ENCODE measurements at places on chromosomes 3 and 15.

GRCh38 chr3:175121225-175121624 lies 262.1 kb downstream of the NAALADL2 start:
- DNase-seq, result peak; percentile 83

- peak; percentile 54 for DNase-seq
These were observed 23.1 kb upstream of the GPR171 start for GRCh38 chr3:151226088-151226563.

DNA sequence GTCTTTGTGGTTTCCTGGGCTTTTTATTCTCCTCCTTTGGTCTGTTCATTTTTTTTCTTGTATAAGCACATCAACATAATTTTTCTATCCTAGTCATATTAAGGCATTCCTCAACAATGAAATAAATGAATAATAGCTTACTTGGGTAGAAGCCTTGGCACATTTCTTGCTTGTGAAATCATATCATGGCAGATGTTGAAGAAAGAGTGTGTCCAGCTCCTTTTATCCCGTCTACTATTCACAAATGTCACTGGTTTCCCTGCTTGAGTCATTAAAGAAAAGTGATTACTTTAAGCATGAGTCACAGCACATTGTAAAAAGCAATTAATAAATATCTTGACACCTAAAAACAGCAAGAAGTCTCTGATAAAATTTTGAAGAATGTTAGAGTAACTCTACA lies 42.1 kb downstream of the MINAR1 start:
- DNase-seq, result no peak

- no peak for DNase-seq
These were observed 52.3 kb downstream of the WNT5A start for GRCh38 chr3:55434789-55435188.

- DNase-seq, result no peak
These were observed 524.7 kb upstream of the ZNF717 start for GRCh38 chr3:76310089-76310488.

DNA sequence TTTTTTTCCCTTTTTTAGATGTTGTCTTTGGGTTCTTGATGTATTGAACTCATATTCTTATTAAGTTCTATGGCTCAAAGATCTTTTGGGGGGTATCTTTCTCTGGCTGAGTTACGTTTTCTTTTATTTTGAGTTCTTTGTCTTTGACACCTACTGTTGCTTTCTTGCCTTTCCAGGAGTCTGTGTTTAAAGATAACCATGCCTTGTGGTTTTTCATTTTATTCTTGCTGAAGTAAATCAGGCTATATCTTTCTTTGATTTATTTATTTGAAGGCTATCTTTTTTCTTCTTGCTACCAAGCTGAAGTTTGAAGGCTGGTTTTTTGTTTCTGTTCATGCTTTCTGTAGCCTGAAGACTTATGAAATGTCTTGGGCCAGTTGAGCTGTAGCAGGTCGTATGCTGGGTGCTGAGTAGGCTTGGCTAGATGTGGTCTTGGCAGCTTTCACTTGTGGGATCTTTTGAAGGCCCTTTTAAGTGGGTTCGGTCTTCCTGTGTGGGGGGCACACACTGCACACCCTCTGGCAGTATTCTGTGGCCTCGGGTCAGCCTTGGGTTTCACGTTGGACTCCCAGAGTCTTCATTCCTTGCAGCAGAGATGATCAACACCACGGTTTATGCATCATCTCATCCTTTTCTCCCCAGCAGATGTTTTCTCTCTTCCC lies 17.5 kb downstream of the SLCO3A1 start:
- DNase-seq, result no peak

DNA sequence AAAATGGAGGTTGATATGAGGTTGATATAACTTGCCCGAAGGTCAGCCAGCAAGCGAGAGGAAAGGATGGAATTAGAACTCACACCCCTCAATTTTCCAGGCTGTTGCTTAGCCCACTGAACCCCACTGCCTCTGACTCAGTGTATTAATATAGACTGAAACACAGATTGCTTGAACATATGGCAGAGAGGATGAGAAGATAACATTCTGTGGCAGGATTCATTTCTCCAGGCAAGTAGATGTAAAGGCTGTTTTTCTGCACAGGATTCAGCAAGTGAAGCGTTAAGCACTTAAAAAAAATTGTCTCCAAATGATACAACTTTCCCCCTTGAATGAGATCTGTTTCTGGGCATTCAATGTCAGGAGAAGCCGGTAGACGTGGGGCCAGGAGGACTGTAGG lies 335.2 kb downstream of the GAP43 start:
- DNase-seq, result no peak

- peak; percentile 41 for DNase-seq
These were observed 370.0 kb upstream of the FRG2C start for GRCh38 chr3:75294124-75294523.

- no peak for DNase-seq
These were observed 12.4 kb downstream of the BMF start for GRCh38 chr15:40096094-40096891.

DNA sequence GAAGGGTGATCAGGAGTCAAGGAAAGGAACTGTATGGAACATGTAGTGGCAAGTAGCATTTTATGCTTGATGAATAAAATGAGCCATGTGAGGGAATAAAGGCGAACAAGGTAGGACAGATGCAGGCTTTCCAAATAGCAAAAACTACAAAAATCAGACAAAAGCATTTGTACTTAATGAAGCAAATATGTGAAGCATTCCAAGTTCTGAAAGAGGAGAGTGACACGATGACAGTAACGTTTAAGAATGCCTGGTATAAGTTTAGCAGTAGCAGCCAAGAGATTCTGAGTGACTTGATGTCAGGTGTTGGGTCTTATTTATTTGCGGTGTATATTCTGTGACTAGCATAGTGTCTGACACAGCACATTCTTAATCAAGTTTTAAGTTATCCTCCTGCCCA lies 408.2 kb upstream of the RASGRP1 start:
- no peak for DNase-seq

GRCh38 chr3:169150920-169151319 lies 512.6 kb downstream of the MECOM start:
- DNase-seq, result no peak

DNA sequence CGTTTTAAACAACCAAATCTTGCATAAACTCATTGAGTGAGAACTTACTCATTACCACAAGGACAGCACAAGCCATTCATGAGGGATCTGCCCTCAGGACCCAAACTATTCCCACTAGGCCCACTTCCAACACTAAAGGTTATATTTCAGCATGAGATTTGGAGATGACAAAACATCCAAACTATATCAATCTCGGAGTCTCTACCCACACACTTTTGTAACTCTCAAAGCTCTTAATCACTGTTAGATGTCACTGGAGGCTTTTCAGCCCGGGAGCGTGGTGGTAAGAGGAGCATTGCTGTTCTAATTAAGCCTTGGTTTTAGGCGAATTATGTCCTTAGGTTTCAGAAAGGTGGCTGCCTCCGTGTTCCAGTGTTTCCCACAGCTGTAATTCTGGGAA lies 86.3 kb downstream of the CNTN6 start:
- no peak for DNase-seq

DNA sequence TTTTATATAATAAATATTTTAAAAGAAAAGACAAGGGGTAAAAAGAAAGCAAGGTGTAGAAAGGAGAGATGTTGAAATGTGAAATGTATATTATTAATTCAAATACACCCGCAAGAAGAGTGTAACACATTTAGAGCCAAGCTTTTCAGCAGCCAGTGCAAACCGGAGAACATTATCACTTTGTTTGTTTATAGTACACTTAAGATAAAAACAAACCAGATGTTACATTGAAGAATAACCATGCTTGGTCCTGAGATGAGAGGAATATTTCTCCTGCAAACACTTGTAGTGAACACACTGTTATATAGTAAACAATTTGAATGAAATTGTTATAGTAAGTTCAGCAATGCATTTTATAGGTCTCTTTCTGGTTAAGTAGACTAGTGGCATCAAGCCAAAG lies 1441.5 kb downstream of the OTOL1 start:
- DNase-seq, result no peak

- no peak for DNase-seq
These were observed 1.2 kb downstream of the BNC1 start for GRCh38 chr15:83283138-83283812.

DNA sequence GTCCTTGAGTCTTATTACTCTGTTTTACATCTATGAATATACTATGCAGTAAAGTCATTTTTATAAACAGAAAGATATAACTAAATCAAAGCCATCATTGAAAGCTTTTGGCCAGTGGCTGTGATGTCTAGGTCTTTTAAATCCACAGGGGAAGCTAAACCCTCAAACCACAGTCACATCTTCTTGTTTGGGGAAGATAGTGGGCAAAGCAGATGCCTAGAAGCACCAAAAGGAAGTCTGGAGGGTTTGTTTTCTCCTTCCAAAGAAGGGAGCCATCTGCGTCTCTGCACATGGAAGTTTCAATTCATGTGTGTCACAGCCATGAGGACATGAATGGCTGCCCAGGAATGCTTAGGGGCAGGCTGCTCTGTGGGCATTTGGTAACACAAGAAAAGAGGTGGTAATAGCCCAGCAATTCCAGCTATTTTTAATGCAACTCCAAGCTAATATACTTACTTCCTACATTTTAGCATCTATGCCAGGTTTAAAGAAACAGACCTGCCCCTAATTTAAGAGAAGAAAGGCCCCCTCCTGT lies 322.2 kb downstream of the SLC9A9 start:
- DNase-seq, result no peak

DNA sequence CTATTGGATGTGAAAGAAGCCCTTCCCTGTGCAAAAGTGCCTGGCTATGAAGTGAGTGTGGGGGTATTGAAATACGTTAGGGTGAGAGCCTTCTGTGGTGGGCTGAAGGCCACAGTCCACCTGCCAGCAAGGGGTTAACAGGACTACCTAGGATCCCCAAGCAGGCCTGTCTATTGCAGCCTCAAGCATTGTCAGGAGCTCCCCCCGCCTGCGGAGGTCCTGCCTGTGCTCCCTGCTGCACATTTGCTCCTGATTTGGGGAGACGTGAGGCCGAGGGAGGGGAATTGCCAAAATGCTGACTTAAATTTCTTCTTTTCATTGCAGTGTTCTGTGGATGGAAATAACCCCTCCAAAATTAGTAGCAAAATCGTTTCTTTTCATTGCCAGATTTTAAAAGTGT lies 56.2 kb downstream of the GABRG3 start:
- DNase-seq, result no peak

DNA sequence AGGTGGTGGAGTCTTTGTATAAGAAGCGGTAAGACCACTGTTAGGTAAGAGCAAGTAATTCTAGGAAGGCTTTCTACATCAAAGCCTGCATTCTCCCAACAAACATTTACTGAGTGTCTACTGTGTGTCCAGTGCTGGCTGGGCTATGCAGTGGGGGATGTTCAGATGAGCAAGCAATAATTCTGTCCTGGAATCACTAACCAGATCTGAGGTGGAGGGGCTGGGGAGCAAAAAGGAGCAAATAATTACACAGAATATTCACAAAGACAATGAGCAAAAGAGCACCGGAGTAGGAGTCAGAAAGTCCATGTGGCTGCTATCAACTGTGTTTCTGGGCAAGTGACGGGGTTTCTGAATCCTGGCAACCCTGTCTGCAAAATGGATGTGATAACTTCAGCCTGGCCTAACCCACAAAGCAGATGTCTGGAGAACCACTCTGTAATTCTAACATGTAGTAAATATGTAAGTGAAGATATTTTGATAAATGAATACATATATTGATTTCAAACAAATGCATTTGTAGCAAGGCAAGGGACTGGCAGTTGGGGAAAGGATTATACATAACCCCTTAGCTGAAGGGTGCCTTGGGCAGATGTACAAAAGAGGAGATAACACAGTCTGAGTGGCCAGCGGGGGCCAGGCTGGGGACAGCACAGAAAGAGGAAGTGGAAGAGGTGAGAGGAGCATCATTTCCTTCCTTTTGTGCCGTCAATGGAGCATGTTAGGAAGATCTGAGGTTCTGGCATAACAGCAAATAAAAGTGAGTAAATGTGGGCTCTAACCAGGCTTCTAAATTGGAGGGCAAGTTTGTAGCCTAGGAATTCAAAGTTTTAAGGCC lies 28.8 kb downstream of the CYP8B1 start:
- no peak for DNase-seq

DNA sequence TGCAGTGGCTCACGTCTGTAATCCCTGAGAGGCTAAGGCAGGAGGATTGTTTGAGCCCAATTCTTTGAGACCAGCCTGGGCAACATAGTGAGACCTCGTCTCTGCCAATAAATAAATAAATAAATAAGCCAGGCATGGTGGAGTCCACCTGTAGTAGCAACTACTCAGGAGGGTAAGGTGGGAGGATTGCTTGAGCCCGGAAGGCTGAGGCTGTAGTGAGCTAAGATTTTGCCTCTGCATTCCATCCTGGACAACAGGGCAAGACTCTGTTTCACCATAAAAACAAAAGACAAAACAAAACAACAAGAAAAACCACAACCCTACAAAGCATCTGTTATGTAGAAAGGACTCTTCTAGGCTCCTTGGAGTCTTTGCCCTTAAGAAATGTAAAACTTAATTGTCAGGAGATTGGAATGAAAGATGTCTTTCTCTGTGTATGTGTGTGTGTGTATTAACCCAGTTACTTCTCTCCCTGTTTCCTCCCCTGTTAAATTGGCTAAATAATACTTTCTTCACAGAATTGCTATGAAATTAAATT lies 9.5 kb downstream of the NECTIN3 start:
- DNase-seq, result no peak

DNA sequence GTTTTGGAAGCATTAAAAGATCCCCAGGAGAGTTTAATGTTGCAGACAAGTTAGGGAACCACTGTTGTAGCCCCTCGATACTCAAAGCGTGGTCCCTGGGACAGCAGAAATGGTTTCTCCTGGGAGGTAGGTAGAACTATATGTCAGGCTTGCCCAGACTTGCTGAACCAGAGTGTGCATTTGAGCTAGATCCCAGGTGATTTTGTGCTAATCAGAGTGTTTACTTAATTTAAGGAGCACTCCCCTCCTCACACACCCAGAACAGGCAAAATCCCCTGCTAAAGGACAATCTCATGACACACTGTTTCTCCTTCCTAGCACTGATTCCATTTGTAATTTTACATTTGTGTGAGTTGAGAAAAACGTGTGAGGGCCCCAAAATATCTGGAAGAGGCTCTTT lies 24.3 kb downstream of the LMCD1 start:
- DNase-seq, result no peak

GRCh38 chr3:117404730-117405129 lies 695.2 kb downstream of the TUSC7 start:
- DNase-seq, result no peak

GRCh38 chr3:142943870-142944269 lies 19.6 kb downstream of the PAQR9 start:
- DNase-seq, result no peak

DNA sequence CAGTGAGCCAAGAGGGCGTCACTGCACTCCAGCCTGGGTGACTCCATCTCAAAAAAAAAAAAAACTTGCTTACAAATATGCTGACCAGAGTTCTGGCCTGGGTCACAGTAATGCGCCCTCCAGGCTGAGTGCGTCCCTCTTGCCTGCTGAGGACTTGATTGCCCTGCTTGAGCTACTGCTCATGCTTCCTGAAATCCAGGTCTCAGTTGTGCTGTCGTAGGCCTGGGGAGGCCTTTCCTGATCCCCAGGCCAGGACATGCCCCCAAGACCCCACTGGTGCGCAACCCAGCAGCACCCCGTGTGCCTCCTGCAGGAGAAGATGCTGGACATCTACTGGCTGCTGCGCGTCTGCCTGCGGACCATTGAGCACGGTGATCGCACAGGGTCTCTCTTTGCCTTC lies 7.3 kb downstream of the AMIGO3 start:
- DNase-seq, result no peak

- DNase-seq, result no peak
These were observed 2.0 kb downstream of the SLC22A14 start for GRCh38 chr3:38283810-38284755.
